Right atrium auricular region (tissue), 2 donors: ENCODE measurements at places on chromosomes 2 and 18. TPM values are rescaled to one million over a fixed set of nuclear protein-coding genes. Genes with fewer than 3 reads are reported as not detected.

Gene SLC38A11
- not detected for total RNA-seq

GRCh38 chr2:38097258-38097987 lies 21.5 kb upstream of the CYP1B1 start:
- H3K36me3 ChIP-seq: no peaks in the 10 kb centered on the region
- H3K4me1 ChIP-seq: peaks cover 45% of the 10 kb centered on the region
- H3K4me3 ChIP-seq: no peak overlapping the region
- no peaks in the 10 kb centered on the region for H3K27me3 ChIP-seq

Gene DUSP19
- 15.3 TPM for total RNA-seq

GRCh38 chr18:73503326-73503725 lies 635.5 kb upstream of the NETO1 start:
- H3K27me3 ChIP-seq: no peaks in the 10 kb centered on the region
- no peak overlapping the region for H3K27ac ChIP-seq
- H3K4me3 ChIP-seq: no peak overlapping the region

Gene IL1F10
- total RNA-seq: not detected

DNA sequence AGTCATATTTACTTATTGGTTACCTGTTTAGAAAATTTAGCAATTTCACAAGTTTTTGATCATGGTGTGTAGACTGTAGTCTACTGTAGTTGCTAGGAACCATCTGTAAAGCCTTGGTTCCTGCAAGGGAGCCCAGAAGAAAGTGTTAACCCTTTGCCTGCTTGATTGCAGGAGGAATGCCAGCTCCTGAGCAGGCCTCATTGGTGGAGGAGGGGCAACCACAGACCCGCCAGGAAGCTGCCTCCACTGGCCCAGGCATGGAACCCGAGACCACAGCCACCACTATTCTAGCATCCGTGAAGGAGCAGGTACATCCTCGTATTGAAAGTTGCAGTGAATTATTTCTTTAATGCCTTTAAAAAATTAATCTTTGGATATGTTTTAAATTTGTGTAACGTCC lies 76.3 kb downstream of the PKP4 start:
- no peak overlapping the region for H3K4me3 ChIP-seq
- no peak for DNase-seq
- no peaks in the 10 kb centered on the region for H3K27me3 ChIP-seq
- H3K4me1 ChIP-seq: no peaks in the 10 kb centered on the region

GRCh38 chr18:13381944-13382365 lies 163.4 kb downstream of the LDLRAD4 start:
- no peaks in the 10 kb centered on the region for H3K36me3 ChIP-seq
- peak; percentile 78 for DNase-seq
- H3K4me1 ChIP-seq: peaks cover 68% of the 10 kb centered on the region
- H3K4me3 ChIP-seq: no peak overlapping the region

Gene PPP4R1
- total RNA-seq: 51.4 TPM

Gene SMARCAL1
- total RNA-seq: 16.0 TPM

- no peaks in the 10 kb centered on the region for H3K4me1 ChIP-seq
- DNase-seq: no peak
- H3K4me3 ChIP-seq: no peak overlapping the region
Observed at GRCh38 chr18:48867978-48868377, 82.8 kb downstream of the SMAD7 start.

DNA sequence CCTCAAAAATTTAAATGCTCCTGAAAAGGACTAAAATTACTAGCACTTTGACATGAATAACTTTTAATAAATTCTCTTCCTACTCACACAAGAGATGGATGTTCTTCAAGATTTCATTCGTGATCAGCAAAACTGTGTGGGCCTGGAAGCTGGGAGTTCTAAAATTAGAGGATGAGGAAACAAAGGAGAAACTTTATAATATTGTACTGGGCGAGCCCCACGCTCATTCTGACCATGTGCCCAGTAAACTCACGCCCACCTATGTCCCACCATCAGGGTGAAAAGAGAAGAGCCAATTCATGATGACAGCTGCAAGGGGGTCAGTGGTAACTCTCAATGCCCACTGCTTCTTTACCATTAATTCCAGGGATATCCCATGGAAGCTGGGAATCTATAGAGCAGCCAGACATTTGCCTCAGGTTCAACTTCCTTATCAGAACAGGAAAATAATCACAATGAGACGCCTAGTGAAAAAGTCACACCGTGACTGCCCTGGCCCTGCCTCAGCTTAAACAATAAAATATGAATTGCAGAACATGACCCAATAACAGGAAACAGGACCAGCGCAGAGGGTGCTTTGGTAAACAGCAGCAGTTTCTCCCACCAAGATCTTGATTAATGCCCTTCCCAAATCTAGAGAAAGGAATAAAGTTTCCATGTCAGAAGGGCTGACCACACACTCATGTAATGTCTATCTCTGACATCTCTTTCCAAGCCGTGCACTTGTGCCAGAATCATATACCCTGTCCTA lies 438.6 kb downstream of the TXNL1 start:
- no peak overlapping the region for H3K4me3 ChIP-seq
- H3K4me1 ChIP-seq: peaks cover 29% of the 10 kb centered on the region
- no peak for DNase-seq
- H3K27me3 ChIP-seq: no peaks in the 10 kb centered on the region
- H3K36me3 ChIP-seq: no peaks in the 10 kb centered on the region
- H3K27ac ChIP-seq: no peak overlapping the region

Gene AQP12A
- total RNA-seq: not detected

DNA sequence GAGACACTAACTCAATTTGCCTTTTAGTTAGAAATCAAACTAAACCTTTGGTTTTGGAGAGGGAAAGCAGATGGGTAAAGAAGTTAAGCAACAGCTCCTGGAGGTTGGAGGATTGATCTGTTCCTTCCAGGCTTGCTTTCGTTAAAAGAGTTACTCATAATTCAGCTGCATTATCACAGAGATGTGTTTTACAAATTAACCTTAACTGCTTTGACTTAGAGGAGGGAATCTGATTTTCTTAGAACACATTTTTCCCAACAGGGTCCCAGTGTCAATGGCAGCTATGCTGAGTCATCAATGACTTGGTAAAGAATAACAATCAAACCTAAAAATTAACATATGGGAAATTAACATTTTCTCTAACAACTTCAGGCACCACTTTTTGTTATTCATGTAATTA lies 113.4 kb downstream of the COPS8 start:
- H3K27me3 ChIP-seq: no peaks in the 10 kb centered on the region
- no peak for DNase-seq
- H3K4me3 ChIP-seq: no peak overlapping the region

DNA sequence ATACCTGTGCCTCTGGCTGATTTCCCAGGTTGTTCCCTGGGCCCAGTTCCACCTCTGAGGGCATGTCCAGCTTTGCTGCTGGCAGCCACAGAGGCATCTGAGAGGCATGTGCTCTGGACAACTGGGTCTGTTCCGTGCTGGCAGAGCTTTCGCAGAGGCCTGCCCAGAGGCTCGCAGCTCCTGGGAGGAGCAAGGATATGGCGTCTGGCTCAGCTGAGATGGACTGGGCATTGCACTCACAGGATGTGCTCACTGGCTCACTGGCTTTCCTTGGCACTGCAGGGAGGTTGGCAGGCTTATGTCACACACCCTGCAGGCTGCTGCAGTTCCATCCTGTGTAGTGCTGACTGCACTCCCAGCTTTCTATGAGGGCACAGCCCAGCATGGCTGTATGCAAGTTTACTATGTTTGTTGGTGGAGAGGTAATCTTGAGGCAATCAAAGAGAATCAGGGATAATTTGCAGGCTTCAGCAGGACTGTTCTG lies 172.3 kb downstream of the PRKCE start:
- no peaks in the 10 kb centered on the region for H3K27me3 ChIP-seq
- peak overlapping the region; percentile 72 for H3K27ac ChIP-seq

Gene HOXD9
- 0.44 TPM for total RNA-seq

DNA sequence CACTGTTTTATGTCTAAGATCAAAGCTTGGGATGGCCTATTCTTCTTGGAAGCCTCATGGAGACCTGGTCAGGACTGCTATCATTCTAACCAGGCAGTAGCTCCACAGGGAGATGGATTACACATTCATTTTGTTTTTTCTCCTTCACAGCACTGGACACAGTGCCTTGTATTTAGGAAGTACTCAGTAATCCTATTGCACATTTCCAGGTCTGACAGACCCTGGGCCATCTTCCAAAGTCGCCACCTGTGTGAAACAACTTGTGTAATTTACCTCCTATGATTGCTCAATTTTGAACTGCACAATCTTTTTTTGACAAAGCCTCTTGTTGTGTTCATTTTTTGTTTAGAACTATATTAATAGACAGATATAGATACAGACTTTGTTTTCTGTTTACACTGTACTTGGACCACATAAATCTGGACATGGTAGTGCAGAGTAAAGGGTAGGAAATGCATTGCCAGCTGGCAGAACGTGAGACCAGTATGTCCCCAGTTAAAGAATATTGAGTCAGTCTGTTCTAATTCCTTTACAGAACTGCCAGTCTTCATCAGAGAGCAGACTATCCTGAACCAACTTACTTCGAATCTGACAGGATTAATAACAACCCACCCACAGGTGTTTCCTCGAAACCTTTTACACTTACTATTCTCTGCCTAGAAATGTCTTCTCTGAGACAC lies 277.8 kb upstream of the CYRIA start:
- no peak overlapping the region for H3K4me3 ChIP-seq
- no peaks in the 10 kb centered on the region for H3K4me1 ChIP-seq
- H3K27ac ChIP-seq: no peak overlapping the region

Gene SOWAHC
- total RNA-seq: 5.3 TPM

DNA sequence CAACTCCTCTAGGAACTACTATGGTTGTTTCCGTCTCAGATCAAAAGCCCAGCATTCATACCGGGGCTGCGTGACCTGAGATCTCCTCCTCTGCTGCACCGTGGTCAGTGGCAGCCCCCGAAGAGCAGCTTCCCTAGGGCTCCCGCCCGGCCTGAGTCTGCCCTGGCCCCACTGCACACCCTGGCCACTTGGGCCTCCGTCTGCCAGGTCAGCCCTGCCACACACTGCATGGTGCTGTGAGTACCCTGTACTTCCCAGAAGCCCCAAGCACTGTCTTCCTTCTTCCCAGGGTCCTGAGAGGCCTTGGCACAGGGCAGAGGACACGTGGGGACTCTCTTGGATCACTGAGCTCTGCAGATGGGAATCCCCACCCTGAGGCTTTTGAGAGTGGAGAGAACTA lies 81.5 kb upstream of the GPC1 start:
- no peaks in the 10 kb centered on the region for H3K27me3 ChIP-seq
- H3K4me3 ChIP-seq: no peak overlapping the region
- DNase-seq: no peak
- H3K27ac ChIP-seq: no peak overlapping the region

DNA sequence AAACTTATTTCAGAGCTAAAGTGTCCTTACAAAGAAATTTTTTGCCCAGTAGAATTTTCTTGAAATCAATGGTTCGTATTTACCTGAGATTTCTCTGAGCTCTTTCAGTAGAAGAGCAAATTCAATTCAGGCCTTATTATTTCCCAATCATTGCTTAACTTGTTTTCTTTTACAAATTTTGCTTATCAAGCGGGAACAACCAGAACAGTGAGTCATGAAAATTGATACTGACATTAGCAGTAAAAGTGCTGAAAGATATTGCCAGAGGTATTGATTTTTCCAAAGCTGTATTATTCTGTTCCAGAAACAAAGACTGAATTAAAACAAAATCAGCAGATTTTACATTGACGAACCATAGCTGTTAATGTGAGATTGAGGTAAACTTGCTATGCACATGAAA lies 10.1 kb upstream of the RIOK3 start:
- H3K4me3 ChIP-seq: no peak overlapping the region
- H3K27ac ChIP-seq: no peak overlapping the region
- H3K27me3 ChIP-seq: no peaks in the 10 kb centered on the region
- DNase-seq: no peak

Gene ERMN
- not detected for total RNA-seq

DNA sequence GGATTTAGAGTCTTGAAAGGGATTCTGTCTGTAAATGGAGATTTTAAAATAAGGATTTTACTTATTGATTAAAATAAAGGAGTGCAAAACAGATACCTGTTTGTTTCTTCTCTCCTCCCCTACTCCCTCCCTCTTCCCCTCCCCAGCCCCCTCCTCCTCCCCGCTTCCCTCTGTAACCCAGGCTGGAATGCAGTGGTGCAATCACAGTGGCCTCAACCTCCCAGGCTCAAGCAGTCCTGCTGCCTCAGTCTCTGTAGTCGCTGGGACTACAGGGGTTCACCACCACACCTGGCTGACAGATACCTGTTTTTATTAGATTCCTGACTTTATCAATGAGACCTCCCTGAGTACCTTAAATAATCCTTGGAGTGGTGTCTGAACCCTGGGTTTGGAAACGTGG lies 57.1 kb downstream of the OXER1 start:
- peaks cover 10% of the 10 kb centered on the region for H3K36me3 ChIP-seq
- no peak overlapping the region for H3K27ac ChIP-seq
- no peak overlapping the region for H3K4me3 ChIP-seq
- no peaks in the 10 kb centered on the region for H3K27me3 ChIP-seq

Gene REG3G
- not detected for total RNA-seq

Gene MCEE
- total RNA-seq: 17.2 TPM

Gene GALR1
- 0.07 TPM for total RNA-seq

GRCh38 chr2:7792031-7792651 lies 874.9 kb downstream of the RNF144A start:
- no peak overlapping the region for H3K27ac ChIP-seq
- no peaks in the 10 kb centered on the region for H3K4me1 ChIP-seq
- H3K4me3 ChIP-seq: no peak overlapping the region
- no peaks in the 10 kb centered on the region for H3K36me3 ChIP-seq
- no peaks in the 10 kb centered on the region for H3K27me3 ChIP-seq
- DNase-seq: no peak

GRCh38 chr2:174106736-174107135 lies 141.6 kb upstream of the SP3 start:
- no peak for DNase-seq
- no peaks in the 10 kb centered on the region for H3K27me3 ChIP-seq
- no peaks in the 10 kb centered on the region for H3K4me1 ChIP-seq
- H3K36me3 ChIP-seq: no peaks in the 10 kb centered on the region

DNA sequence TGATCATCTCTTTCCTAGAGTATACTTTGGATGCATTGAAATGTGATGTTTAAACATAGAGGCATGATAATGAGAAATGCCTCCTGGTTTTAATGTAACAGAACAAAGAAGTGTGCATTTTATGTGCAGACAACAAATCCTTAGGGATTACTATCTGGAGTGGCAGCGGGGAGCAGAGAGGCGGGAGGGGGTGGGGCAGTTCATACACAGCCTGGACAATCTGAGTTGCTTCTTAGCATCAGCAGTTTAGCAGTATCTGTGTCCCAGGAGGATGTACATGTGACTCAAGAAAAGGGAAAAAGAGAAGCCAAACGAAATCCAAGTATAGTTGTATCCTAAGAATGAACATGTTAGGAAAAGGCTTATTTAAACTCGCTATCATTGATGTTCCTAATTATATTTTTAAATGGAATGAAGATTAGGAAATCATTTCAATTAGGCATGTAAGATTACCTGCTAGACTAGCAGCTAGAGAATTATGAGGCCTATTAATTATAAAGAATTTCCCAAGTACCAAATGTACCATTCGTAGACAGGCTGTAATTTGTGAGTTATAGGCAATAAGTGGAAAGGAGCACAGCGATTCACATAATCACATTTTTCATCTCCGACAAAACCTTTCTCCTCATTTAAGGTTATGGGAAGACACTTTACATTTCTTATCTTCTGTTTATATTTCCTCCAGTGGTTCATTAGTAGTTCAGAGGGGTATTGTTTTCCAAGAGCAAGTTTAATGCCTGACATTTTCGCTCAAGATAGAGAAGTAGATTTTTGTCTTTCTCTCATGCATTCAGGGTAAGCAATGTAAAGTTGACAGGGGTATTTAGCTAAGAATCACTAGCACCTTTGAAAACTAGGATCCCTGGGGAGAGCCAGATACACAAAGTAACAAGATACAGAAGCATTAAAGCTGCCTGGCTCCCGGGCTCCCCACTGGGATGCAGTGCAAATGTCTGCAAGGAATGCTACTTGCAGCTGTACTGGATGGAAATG lies 141.3 kb upstream of the NOSTRIN start:
- H3K4me1 ChIP-seq: no peaks in the 10 kb centered on the region
- no peaks in the 10 kb centered on the region for H3K27me3 ChIP-seq
- H3K27ac ChIP-seq: no peak overlapping the region
- no peak overlapping the region for H3K4me3 ChIP-seq
- H3K36me3 ChIP-seq: no peaks in the 10 kb centered on the region
- no peak for DNase-seq
